ENCODE measurements at places on chromosomes 1 and 21.
A peak's percentile ranks its signal among the peaks of the same experiment; 100 is the strongest.

DNA sequence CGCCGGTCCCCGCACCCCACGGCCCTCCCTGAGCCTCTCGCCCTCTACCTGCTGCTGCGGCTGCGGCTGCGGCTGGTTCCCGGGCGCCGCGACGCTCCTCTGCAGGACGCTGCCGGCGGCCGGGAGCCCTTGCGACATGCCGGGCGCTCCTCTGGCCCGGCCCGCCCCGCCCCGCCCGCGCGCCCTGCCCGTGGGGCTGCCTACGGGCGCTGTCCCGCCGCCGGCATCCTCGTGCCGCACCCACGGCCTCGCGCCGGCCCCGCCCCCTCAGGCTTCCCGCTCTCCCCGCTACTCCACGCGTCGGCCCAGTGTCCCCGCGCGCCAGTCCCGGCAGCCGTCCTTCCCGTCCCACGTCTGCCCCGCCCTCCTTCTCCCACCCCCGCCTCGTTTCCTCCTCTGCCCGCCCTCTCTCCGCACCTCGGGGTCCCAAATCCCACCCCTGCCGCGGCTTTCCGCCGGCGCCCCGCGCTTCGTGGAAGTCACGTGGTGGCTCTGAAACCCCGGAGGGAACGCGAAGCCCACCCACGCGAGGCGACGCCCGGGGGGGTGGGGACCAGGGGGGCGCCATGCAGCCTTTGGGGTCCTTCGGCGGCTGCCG, at the start of gene BATF3:
Gene BATF3, minus strand, starts transcription at position 216 of the 598 bp plus-strand sequence. Its CDS starts 78 bp downstream, at position 138.
- peak; percentile 81 for DNase-seq

- no peak for DNase-seq
Measured at GRCh38 chr1:25067518-25068251, 137.6 kb upstream of the RUNX3 start.

GRCh38 chr1:12528021-12528852, 89.8 kb downstream of the DHRS3 start:
- peak; percentile 58 for DNase-seq

GRCh38 chr1:200329208-200329882, 80.5 kb downstream of the ZNF281 start:
- DNase-seq, result no peak

DNA sequence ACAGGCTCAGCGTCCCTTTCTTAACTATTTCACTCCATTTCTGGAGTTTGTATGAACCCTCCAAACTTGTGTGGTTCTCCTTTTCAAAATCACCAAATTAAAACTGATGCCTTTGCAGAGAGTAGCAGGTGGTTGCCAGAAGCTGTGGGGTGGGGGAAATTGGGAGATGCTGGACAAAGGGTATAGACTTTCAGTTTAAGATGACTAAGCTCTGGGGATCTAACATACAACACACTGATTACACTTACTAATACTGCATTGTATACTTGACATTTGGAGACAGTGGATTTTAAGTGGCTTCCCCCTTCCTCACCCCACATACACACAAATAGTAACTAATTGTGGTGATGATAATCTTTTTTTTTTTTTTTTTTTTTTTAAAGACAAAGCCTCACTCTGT, 11.1 kb upstream of the SCYL3 start:
- no peak for DNase-seq

- peak; percentile 85 for DNase-seq
Measured at GRCh38 chr1:197868751-197869489, 33.5 kb upstream of the C1orf53 start.

DNA sequence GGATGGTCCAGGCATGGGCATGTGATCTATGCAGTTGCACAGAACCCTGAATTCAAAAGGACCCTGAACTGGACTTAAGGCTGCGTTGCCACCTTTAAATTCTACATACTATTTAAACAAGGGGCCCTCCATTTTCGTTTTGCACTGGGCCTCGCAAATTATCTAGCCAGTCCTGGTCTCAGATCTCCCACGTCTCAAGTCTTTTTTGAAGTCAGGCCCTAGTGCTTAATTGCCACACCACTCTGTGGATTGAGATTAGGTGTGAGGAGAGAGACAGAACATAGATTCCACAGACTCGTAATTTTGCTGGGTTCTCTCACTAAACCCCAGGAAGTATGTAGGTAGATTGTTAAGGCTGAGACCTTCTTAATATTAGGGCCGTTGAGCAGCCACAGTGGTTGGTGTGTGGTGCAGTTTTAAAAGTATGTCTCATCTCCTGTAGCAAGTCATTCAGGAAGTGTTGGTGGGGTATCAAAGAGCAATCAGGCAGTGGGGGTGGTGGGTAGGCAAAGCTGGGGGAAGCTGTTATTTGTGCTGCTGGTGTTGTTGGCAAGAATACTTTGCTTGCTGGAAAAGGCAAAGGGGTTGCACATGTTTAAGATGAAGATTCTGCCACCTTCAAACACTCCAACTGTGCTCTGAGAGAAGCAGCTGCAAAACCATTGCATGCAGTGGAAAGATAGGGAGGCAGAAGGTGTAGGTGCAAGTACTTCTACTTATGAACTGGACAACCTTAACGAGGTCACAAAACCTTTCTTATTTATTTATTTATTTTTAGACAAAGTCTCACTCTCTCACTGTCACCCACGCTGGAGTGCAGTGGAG, 11.2 kb downstream of the CD84 start:
- DNase-seq, result no peak

- no peak for DNase-seq
Measured at GRCh38 chr1:19360432-19360831, 48.3 kb downstream of the SLC66A1 start.

- DNase-seq, result peak; percentile 11
Measured at GRCh38 chr1:17161137-17161740, 42.0 kb upstream of the PADI2 start.

GRCh38 chr1:22043198-22043769, 9.2 kb upstream of the CDC42 start:
- no peak for DNase-seq

- no peak for DNase-seq
Measured at GRCh38 chr1:198122693-198123092, 34.1 kb upstream of the NEK7 start.

GRCh38 chr21:44286716-44287632, 1.3 kb downstream of the AIRE start:
- no peak for DNase-seq

DNA sequence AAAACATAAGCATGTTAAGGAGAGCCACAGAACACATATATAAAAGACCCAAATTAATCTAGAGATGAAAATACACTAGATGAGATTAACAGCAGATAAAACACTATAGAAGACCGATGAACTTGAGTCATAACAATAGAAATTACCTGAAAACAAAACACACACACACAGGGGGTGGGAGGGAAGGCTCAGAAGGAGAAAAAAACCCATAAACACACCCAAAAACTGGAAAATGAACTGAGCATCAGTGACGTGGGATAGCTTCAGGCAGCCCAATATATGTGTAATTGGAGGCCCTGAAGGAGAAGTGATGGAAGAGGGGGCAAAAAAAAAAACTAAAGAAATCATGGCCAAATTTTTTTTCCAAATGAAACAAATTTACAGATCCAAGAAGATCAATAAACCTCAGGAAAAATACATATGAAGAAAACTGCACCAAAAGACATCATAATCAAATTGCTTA, 11.4 kb downstream of the ALDH9A1 start:
- no peak for DNase-seq

GRCh38 chr1:185385991-185386390, 68.9 kb upstream of the IVNS1ABP start:
- no peak for DNase-seq

- peak; percentile 70 for DNase-seq
Measured at GRCh38 chr1:47323599-47324031, 9.7 kb upstream of the STIL start.

GRCh38 chr1:186420923-186421322, 40.0 kb downstream of the PDC start:
- peak; percentile 57 for DNase-seq

- peak; percentile 64 for DNase-seq
Measured at GRCh38 chr1:88800382-88801051, 90.8 kb downstream of the GTF2B start.

GRCh38 chr1:181033128-181033798, 520 bp upstream of the MR1 start:
- peak; percentile 36 for DNase-seq

GRCh38 chr1:223344491-223344890, 19.5 kb downstream of the SUSD4 start:
- no peak for DNase-seq

- DNase-seq, result no peak
Measured at GRCh38 chr1:230132758-230133157, 65.7 kb downstream of the GALNT2 start.

- no peak for DNase-seq
Measured at GRCh38 chr1:162868972-162869371, 8.0 kb upstream of the CCDC190 start.

- no peak for DNase-seq
Measured at GRCh38 chr1:155083052-155083541, 4.5 kb downstream of the EFNA3 start.

- DNase-seq, result peak; percentile 60
Measured at GRCh38 chr1:177088966-177089365, 75.5 kb downstream of the ASTN1 start.

DNA sequence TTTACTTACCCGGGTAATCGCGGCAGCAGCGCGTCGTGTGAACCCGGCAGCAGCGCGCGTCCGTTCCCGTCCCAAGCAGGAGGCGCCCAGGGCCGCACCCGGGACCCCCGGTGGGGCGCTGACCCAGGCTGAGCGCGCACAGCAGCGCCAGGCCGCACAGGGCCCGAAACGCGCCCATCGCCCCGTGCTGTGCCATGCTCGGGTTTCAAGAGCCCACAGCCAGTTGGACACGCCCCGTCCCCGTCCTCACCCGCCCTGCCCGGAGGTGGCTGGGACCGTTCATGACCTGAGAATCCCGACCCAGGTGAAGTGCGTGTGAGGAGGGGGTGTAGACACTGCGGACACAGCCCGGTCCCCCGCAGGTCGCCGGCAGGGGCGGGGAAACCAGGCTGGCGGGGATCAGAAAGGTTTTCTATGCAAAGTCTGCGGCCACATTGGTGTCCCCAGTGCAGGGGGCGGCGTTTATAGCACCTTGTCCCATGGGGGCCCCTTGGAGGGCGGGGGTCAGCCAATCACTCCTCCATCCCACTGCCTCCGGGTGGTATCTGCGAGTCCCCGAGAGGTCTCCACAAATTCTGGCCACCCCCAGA, at the start of gene TNFRSF18:
Gene TNFRSF18, minus strand, starts transcription at position 217 of the 590 bp plus-strand sequence. Its CDS starts 21 bp downstream, at position 196.
- DNase-seq, result no peak

DNA sequence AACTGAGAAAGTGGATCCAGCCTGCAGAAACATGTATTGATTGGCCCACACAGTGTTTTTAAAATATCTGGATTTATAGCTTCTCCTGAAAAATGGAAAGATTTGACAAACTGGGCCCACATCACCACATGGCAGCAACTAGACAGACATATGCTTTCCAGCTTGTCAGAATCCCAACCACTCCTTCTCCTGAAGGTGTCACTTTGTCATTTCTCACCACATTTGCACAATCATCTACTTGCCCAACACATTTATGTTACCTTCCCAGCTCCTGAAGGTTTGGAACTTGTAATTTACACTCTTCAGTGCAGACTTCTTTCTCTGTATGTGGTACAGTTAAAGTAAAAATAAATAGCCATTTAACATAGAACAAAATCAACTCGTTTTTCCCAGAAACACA, 126.1 kb upstream of the KIAA1614 start:
- no peak for DNase-seq

DNA sequence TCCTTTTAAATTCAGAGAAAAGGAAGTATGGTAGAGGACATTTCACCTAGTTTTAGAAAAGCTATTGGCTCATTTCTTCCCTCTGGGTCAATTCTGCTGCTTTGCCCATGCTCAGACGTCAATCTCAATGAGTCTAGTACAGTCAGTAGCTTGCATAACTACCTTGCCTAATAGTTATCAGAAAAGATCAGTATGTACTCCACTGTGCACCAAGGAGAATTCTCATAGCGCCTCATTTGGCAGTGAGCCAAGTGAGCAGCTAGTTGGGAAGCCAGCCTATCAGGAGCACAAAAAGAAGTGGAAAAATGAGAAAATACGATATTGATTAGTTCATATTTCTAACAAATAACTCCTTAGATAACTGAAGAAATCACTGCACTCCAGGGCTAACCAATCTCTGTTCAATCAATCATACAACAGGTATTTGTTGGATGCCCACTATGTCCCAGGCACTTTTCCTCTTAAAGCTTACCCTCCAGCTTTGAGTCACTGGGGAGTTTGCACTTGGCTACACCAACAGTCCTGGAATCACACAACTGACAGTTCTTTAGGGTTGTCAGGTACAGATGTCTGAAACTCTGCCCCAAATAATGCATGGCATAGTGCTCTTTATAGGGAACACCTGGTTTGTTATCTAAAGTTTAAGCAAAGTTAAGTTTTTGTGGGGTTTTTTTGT, 50.2 kb downstream of the PRDX6 start:
- DNase-seq, result peak; percentile 64

DNA sequence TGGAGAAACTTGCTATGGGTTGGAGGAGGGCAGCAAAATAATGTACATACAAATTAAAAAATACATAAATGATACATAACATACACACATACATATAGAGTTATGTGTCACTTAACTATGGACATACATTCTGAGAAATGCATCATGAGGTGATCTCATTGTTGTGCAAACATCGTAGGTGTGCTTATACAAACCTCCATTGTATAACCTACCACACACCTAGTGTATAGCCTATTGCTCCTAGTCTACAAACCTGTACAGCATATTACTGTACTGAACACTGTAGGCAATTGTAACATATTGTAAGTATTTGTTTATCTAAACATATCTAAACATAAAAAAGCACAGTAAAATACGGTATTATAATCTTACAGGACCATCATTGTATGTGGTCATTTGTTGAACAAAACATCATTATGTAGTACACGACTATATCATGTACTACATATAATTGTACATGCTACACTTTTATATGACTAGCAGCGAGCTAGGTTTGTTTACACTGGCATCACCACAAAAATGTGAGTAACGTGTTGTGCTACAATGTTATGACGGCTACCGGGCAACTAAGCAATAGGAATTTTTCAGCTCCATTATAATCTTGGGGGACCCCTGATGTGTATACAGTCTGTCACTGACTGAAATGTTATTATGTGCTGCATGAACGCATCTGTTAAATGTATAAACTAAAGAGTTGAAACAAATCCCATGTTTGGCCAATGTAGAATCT, 35.5 kb downstream of the ITGB3BP start:
- DNase-seq, result no peak

GRCh38 chr1:221689138-221689537, 52.8 kb downstream of the DUSP10 start:
- DNase-seq, result no peak

Measured in NCI-H82 (cell line).